Caco-2 (cell line): ENCODE measurements at places on chromosomes 6 and 20. TPM values are rescaled to one million over a fixed set of nuclear protein-coding genes. Genes with fewer than 3 reads are reported as not detected.
A peak's percentile ranks its signal among the peaks of the same experiment; 100 is the strongest.

SNX9 gene
- 27.4 and 29.5 TPM in 2 replicates for total RNA-seq

PMEPA1 gene
- total RNA-seq, result 3.3 and 3.7 TPM in 2 replicates

SPTLC3 gene
- total RNA-seq, result 31.5 and 34.7 TPM in 2 replicates

CNR1 gene
- total RNA-seq, result not detected in 2 replicates

SEC23B gene
- total RNA-seq, result 84.1 and 85.3 TPM in 2 replicates

ECT2L gene
- not detected in 2 replicates for total RNA-seq

- no peak for DNase-seq
Measured at GRCh38 chr6:170243386-170243785, 47.5 kb downstream of the DLL1 start.

GRCh38 chr6:106252687-106253086 lies 72.9 kb downstream of the ATG5 start:
- DNase-seq, result no peak

DNA sequence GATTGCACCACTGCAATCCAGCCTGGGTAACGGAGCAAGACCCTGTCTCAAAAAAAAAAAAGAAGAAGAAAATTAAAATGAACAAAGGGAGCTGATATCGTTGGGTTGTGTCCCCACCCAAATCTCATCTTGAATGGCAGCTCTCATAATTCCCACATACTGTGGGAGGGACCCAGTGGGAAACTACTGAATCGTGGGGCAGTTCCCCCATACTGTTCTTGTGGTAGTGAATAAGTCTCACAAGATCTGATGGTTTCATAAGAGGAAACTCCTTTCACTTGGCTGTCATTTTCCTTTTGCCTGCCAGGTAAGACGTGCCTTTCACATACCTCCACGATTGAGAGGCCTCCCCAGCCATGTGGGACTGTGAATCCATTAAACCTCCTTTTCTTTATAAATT lies 149.4 kb downstream of the PREX1 start:
- DNase-seq, result no peak

DNA sequence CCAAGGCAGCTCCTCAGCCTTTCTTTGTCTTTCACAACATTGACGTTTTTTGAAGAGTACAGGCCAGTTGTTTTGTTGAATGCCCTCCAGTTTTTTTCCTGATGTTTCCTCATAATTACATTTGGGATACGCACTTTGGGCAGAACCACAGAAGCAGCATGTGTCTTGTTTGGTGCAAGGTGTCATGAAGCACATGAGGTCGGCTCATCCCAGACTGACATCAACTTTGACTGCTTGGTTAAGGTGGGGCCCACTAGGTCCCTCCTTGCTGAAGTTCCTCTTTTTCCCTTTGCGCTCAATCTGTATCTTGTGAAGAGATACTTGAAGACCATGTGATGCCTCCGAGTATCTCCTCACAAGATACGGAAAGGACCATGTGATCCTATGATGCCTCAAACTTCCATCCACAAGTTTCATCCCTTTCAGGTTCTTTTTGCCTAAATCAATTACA lies 10.5 kb downstream of the SNAI1 start:
- DNase-seq, result no peak

GRCh38 chr6:15132854-15133670 lies 112.8 kb upstream of the JARID2 start:
- DNase-seq, result peak; percentile 34

DNA sequence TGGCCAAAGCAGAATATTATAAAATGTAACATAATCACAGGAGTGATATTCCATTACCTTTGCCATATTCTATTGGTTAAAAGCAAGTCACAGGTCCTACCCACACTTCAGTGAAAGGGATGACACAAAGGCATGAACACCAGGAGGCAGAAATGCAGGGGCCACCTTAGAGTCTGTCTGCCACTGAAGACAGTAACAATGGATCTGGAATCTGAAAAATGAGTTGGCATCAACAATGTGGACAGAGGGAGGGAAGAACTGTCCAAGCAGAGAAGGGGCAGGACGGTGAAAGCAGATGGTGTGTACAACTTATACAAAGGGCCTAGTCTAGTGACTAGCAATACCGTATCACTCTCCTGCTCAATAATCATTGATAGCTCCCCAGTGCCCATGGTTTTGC lies 6.6 kb upstream of the LPIN3 start:
- DNase-seq, result no peak

DNA sequence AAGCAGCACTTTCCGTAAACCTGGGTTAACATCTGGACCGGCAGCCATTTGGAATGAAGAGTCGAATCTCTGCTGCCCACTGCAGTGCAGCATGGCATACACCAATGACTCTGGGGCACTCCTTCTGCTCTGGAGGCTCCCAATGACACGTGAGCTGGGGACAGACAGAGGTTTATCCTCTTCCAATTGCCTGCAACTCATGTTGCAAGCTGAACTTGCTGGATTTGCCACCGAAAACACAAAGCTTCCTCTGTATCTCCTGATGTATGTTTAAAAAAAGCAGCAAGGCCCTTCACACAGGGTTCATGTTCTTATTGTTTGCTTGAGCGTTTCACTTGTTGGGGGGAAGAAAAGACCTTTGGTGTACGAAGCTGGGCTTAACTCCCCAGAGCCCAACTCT lies 10.8 kb downstream of the NCOA5 start:
- DNase-seq, result no peak

DNA sequence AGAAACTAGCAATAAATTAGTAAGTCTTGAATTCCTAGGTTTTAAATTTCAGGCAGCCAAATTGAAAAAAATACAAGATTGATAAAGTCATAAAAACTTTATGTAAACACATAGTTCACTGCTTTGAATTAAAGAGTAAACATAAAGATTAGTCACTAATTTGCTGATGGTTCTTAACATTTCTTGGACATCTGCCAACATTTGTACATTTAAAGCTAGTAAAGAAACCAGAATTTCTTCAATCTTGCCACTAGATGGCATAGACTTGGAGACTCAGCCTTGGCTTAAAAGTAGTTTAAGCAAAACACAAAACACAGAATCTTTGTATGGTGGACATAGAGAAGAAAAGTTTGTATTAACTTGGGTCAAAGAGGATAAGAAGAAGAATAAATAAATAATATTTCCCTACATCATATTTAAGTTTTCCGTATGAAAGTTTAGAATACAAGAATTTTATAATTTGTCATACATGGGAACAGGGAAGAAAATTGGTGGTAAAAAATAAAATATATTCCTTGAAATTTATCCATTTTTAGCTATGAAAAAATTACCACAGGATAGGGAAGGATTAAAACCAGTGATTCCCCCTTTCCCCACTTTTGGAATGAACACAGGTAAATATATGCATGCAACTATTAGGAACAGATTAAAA lies 41.7 kb upstream of the FAM135A start:
- DNase-seq, result no peak

DNA sequence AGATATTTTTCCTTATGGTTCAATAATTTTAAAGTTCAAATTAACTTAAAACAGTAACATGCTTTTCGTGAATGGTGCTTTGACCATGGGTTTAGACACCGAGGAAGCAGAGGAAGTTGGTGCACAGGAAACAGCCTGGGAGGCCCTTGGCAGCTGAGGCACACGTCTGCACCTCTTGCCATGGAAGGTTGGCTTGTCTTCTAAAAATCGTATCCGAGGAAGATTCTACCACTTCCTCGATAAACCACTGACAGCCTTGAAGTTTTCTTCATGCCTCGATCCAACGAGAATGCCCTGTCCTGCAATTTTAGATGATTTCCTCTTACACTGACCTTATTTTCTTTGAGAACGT lies 12.2 kb downstream of the DLL1 start:
- DNase-seq, result no peak

DNA sequence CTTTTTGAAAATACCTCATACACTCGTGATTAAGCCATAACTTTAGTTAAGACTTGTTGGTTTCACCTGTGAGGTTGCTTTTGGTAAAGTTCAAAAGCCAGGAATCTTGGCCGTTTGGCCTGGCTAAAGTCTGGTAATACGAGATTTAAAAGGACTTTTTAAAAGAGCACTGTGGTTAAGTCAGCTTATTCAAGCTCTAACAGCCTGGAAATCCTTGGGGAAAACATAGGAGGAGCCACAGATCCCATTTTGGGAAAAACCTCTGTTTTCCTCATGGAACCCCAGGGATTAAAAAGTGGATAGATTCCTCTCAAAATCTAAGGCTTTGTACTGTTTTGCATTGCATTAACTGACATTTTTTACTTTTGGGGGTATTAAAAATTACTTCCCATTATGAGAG lies 13.7 kb upstream of the SLC22A16 start:
- no peak for DNase-seq

GRCh38 chr6:136618086-136618485 lies 67.9 kb upstream of the MAP7 start:
- no peak for DNase-seq

GRCh38 chr20:58393299-58393698 lies 4.3 kb downstream of the VAPB start:
- no peak for DNase-seq
